ENCODE measurements at places on chromosomes 11 and 22. TPM values are rescaled to one million over a fixed set of nuclear protein-coding genes. Genes with fewer than 3 reads are reported as not detected.

Gene RFPL2
- total RNA-seq: not detected

Gene CDCA5
- total RNA-seq: 20.7 TPM

Gene CAPN1
- total RNA-seq: 243 TPM

Gene EFCAB6
- under 0.01 TPM for total RNA-seq

Gene UBXN1
- total RNA-seq: 132 TPM

Gene ALDH3B1
- 0.94 TPM for total RNA-seq

Gene NLRP14
- total RNA-seq: not detected

Gene OR10G4
- not detected for total RNA-seq

Gene IGLL5
- total RNA-seq: not detected

Gene CSNK2A3
- 1.5 TPM for total RNA-seq

Gene PRG3
- not detected for total RNA-seq

Gene MPPED1
- total RNA-seq: not detected

Gene F2
- 0.10 TPM for total RNA-seq

Gene PRCP
- 77.9 TPM for total RNA-seq

Gene SNX15
- total RNA-seq: 17.3 TPM
